Hematopoietic multipotent progenitor cell treated with erythropoietin and hydrocortisone succinate and interleukin-3 and kit ligand, for 6 days (in vitro differentiated cells): ENCODE measurements at places on chromosomes 5 and 9.

DNA sequence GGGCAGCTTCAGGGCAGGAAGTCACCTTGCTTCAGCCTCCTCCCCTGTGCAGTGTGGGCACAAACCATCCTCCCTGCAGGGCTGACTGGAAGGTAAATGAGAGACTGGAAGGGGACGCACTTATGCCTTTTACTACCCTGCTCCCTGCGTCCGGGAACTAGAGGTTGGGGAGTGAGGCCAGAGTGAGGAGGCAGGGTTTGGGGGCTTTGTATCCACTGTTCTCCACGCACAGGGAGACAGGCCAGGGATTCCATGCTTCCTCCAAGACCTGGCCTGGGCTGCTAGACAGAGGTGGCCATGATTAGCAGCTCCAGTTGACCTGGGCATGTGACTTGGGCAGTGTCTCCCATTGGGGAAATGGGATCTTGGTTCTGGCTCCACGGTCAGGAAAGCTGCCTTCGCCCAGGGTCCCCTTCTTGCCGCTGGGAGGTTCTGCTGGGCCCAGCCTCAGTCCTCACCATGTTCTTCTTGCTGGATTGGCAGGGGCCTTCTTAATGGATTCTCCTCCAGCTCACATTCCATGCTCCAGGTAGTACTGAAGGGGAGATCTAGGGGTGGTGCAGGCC lies 37.0 kb upstream of the PSD2 start:
- DNase-seq = no peak

GRCh38 chr9:133877327-133877726 lies 114.8 kb downstream of the VAV2 start:
- DNase-seq = no peak

DNA sequence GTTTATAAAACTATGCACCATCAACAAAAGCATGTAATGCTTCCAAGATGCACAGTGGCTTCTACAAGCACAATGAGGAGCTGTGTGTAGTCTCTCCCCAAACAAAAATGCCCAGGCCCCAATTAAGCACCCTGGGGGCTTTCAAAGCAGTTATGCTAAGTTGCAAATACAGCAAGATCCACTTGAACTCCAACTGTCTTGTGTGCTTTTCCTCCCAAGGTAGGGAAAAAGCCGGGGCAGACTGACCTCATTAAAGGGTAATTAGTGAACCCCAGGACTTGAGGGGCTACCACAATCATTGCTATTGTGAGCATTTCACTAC lies 13.1 kb downstream of the ZNF608 start:
- no peak for DNase-seq

- DNase-seq = no peak
Measured at GRCh38 chr5:79171635-79172245, 60.1 kb downstream of the BHMT start.

GRCh38 chr9:16064771-16065170 lies 511.9 kb downstream of the CCDC171 start:
- DNase-seq = no peak

DNA sequence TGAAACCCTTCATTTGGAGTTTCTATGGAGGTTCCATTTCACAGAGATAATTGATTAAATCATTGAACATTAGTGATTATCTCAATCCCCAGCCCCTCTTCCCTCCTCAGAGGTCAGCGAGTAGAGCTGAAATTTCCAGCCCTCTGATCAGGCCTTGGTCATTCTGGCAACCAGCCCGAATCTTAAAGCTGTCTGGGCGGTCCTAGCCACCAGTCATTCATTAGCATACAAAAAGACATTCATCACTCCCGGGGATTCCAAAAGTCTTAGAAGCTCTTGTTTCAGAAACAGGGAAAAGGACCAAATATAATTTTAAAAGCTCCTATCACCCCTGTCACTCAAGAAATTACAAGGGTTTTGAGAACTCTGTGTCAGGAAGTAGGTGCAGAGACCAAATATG lies 41.3 kb downstream of the ZNF474 start:
- DNase-seq = no peak

DNA sequence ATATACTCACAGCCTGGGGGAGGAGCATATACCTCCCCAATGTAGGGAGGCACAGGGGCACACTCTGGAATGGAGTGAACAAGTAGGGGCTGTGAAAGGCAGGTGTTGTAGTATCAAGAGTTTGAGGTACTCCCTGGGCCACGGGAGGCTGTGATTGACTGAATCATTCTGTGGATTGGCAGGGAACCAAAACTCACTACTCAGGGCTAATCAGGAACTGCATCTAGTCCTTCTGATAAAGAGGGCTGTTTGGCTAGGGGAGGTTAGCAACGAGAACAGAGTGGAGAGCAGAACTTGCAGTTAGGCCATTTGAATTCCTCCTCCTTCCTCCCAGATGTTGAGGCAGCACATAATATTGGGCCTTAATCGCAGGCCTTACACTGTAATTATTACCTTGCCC lies 369.2 kb upstream of the MPDZ start:
- DNase-seq = no peak

DNA sequence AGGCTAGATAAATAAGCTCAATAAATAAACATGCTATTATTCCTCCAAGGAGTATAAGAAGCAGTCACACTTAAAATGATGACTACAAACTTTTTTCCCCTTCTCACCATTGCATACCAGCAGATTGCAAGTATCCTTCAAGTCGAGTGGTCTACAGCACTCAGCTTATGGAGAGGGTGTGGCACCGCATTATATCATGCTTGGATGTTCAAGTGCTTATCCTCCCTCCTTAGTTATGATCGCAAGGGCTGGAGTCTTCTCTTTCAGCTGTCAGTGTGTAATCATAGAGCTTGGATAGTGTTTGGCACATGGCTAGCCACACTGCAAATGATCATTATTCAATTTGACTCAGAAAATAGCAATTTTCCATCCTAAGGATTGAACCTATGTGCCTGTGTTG lies 124.0 kb downstream of the CARTPT start:
- no peak for DNase-seq

DNA sequence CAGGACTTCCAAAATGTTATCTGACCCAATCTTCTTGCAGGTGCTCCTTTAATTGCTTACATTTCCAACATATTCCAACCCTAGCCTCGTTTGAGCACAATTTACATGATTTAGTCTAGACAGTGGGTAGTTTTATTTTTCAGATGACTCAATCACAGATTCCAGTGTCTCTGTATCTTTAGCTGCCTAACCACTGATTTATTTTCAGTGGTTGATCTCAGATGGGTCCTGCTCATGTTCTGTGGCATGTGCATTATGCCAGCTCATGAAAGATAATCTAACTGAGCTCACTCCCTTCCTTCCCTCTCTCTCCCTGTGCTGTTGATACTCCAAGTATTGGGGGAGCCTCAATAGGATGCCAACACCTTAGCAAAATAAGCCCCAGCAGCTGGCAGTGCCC lies 106.1 kb upstream of the ICE1 start:
- DNase-seq = no peak

GRCh38 chr9:3088219-3088618 lies 244.3 kb upstream of the PUM3 start:
- no peak for DNase-seq

GRCh38 chr5:75513841-75514240 lies 2.1 kb downstream of the POLK start:
- DNase-seq = no peak

- no peak for DNase-seq
Measured at GRCh38 chr9:5004481-5004880, 19.4 kb downstream of the JAK2 start.

DNA sequence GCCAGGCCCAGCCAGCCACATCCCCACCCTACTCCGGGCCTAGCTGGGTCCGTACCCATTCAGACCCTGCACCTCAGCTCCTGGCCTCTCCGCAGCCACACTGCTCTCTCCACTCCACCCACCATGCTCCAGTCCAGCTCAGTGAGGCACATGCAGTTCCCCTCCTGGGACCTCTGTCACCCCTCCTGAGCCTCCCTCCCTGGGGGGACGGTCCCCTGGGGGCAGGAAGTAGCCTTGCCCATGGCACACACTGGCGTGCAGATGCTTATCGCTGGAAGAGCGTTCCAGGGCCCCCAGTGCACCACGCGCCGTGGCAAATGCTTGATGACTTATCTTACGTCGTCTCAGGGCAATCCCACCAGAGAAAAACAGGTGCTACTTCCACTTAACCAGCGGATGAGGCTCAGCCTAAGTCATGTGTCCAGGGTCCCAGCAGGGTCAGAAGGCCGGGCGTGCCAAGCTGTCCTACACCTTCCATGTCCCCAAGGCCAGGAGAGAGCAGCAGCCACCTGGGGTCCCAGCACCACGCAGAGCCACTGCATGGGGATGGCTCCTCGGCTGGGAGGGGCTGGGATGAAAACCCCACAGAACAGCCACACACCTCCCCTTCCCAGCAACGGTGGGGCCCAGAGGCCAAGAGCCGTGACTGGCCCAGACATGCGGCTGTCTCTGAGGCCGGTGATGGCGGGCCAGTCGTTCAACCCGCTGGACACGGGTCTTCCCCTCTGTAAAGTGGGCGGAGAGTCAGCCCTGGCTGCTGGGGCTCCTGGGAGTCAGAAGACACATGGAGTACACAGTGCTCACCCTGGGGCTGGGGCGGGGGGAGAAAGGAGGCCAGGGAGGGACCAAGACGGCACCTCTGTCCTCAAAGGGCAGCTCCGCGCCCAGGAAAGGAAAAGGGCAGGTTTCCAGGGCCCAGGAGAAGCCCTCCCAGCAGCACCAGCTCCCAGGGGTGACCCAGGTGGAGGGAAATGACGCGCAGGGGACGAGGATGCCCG lies 2.6 kb upstream of the CCDC187 start:
- DNase-seq = peak; percentile 54

- no peak for DNase-seq
Measured at GRCh38 chr5:116989995-116990394, 415.4 kb upstream of the SEMA6A start.

DNA sequence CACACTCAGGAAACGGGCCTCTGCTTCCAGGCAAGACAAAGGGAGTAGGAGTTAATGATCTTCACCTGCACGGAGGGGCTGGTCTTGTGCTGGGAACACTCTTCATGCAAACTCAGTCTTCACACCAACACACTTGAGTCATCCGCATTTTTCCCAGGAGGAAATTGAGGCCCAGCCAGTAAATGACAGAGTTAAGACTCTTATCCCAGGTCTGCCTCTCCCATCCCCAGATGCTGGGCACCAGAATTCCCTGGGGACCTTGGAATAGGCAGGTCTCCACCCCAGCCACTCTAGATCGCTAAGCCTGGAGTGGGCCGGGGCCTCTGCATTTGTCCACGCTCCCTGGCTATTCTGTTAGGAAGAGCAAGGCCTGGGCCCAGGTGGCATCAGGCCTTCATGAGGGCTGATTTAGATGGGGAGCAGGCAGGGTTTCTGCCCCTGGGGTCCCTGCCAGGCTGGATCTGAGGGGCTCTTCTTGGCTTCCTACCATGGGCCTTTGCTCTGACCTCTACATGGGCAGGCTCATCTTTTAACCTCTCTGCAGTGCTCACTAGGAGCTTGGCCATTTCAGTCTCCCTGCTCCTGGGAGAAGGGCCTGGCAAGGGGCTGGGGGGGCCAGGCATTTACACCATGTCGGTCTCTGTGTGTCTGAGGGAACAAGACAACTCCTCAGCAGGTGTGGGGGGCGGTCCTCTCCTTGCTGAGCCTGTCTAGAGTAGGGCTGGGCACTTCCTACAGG lies 77.3 kb downstream of the AMBP start:
- DNase-seq = no peak

DNA sequence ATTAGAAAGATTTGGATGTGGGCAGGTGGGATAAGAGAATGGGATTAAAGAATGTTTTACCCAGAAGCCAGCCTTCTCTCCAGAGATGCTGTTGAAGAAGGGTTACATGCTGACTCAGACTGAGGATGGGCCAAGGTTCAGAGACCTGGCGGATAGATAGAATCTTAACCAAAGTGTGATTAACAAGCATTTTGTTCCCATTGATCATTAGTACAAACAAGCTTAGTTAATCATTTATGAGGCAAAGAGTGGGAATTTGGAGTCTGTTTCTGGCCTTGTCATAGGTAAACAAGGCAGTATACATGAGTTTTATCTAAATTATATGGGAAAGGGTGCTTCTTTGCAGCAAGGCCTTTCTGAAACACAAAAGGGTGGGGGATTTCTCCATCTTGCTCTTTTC lies 20.8 kb upstream of the DTWD2 start:
- no peak for DNase-seq

DNA sequence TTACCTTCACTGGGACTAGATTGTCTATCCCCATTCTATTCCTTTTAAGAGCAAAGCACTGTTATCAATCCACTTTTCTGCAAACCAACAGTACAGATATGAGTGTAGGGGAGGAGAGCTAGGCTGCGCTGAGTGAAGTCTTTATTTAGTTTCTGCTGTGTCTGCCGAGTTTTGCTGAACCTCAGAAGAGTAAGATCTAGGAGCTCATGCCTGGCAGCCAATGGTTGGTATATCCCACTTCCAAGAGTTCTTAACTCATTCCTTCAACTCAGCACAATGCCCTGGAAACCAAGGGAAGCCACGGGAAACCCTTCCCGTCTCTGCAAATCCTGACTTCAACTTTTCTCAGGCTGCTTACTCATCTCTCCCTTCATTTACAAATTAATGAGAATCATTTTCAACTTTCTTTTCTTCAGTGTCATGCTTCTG lies 58.0 kb upstream of the JAK2 start:
- peak; percentile 32 for DNase-seq

- DNase-seq = no peak
Measured at GRCh38 chr5:168427224-168427623, 59.0 kb upstream of the RARS1 start.

GRCh38 chr5:171801-172331 lies 19.4 kb upstream of the LRRC14B start:
- DNase-seq = no peak

GRCh38 chr5:180665682-180666404 lies 16.4 kb upstream of the FLT4 start:
- DNase-seq = no peak

GRCh38 chr5:31107091-31107518 lies 86.4 kb upstream of the CDH6 start:
- no peak for DNase-seq

DNA sequence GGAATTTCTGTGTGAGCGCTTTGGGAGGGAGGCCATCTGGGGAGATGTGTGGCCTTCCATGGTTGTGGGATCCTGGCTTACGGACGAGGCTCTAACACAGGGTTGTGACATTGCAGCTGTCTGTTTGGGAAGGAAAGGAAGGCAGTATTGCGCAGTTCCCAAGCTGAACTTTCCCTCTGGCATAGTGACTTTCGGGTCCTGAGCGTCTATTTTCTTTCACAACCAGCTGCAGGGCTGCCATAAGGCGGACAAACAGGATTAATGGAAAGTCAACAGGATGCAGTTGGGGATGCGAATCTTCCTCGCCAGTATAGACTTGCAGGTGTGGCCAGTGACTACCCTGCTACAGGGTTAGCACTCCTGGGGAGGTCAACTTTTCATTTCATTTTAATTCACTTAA lies 25.9 kb downstream of the CCT5 start:
- no peak for DNase-seq
